Stimulated activated CD4-positive, alpha-beta T cell treated with anti-CD3 and anti-CD28 coated beads, Interleukin-4, amount 100 ng/mL, for 24 hours (primary cell): ENCODE measurements at places on chromosomes 6 and 20.

DNA sequence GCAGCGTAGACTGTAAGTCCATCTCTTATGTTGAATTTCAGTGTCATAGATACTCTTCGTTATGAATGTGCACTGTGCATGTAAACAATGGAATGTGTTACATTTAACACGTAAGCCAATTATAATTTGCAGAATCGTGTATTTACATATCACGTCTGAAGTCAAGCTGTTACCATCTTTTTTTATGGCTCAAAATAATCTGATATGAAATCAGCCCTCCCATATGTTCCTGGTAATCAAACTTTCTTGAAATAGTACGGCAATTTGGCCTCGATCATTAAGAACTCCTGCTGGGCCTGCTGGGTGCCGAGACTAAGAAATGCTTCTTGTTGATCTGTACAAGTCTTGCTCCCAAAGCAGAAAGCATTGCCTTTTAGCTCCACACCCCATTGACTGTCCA is 89.6 kb upstream of the DOK5 start:
- no peak for DNase-seq

GRCh38 chr6:131724114-131724513 is 13.3 kb upstream of the CTAGE9 start:
- DNase-seq: no peak

- DNase-seq: peak; percentile 81
These were observed 44.9 kb upstream of the ID1 start for GRCh38 chr20:31560094-31560745.

GRCh38 chr6:131060311-131060710 is 2.7 kb downstream of the EPB41L2 start:
- DNase-seq: no peak

DNA sequence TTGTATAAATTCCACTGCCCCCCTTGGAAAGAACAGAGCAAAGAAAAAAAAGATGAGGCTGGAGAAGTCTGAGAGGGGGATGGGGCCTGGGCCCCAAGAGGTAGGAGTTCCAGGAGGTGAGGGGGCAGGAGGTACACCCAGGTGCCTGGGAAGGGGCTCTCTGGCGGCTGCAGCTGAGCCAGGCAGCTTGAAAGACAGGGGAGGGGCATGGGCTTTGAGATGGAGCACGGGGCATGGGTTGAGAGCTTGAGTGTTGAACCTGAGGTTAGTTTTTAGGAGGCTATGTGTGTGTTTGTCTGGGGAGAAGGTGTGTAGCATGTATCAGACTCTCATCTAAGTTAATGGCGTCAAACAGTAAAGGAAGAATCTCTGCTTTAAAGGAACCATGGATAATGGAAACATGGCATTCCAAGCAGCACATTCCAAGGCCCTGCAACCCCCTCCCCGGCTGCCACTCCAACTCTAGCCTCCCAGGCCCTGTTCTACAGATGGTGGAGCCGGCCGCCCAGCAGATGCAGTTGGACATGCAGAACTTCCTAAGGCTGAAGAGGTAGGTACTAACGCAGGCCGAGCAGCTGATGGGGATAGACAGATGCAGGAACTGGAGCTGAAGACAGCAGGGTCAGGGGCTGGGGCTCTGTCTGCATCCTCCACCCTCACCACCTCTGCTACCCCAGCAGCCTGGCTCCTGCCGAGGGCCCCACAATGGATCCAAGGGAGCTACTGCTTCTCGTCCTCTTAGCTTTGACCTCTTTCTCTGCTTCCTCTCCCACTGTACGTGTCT is 42.1 kb downstream of the MDFI start:
- DNase-seq: no peak

DNA sequence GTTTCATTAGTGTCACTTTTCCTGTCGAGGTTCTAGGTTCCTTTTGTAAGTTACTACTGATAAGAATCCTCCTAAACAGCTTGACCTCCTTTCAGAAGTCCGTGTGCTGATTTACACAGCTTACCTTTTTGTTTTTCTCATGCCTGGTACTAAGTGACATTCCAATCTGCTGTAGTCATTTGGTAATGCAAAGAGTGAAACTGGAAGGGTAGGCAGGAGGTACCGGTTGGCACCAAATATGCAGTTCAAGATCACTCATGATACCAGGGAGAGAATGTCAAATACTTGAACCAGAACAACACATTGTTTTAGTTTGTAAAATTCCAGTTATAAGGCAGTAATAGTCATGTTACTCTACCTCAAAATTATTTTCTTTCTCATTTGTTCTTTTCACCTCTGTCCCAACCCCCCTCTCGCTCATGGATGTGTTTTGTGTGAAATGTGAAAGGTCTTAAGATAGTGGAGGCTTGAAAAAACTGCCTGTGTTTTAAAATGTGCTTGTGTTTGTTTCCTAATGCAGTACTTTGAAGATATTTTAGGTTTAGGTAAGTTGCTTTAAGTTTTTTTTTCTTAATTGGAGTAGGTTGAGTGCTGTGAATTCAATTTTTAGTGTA is 23.2 kb downstream of the AFDN start:
- no peak for DNase-seq

DNA sequence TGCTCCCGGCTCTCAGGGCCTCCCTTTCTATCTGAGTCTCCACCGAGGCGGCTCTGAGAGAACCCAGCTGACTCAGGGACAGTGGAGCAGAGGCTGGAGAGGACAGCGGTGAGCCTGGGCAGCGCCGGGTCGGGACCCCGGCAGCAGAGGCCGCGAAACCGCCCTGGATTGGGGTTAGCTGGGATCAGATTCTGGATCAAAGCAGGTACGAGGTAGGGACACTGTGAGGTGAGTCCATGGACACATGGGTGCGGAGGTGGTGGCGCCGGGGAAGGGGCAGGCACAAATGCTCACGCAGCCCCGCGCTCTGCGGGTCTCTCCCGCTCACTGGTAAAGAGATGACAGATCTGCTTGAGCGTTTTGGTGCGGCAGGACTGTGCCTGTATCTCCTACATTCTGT is 146.4 kb upstream of the GGTLC1 start:
- DNase-seq: no peak

- DNase-seq: no peak
These were observed 83.0 kb downstream of the SCAF8 start for GRCh38 chr6:154815938-154816820.

DNA sequence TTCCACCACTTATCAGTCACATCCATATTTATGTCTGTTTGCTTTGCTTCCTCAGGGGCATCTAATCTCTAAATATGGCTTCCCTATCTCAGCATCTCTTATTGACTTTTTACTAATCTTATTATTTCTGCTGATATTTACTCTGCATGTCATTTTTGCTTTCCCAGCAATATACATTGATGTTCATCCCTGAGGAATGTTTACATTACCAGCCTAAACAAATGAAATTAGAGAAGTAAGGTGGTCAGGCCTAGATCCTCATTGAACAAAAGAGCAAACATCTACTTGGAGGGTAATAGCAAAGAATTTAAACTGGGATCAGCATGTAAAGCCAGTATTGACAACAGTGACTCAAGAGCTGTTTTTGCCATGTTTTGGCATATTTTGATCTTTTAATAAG is 546.4 kb downstream of the MMUT start:
- no peak for DNase-seq

- no peak for DNase-seq
These were observed 270.7 kb upstream of the TAB2 start for GRCh38 chr6:149046822-149047246.

DNA sequence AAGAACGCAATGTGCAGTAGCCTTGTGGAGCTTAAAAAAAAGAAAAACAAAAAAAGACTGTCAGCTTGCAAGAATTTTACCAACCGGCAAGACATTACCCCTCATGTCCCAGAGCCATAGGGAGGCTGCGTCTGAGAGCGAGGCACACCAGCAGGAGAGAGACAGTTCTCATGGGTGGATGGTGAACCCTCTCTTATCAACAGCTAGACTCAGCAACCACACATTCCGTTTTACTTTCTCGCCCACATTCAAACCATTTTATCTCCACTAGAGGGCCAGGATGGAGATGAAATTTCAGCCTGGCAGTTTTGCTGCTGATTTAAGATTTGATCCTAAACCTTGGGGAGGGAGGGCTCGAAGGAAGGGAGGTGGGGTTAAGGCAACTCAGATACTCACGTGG is 247.0 kb downstream of the ATXN1 start:
- peak; percentile 44 for DNase-seq

- DNase-seq: no peak
These were observed 201.2 kb downstream of the KIF6 start for GRCh38 chr6:39524007-39524406.

DNA sequence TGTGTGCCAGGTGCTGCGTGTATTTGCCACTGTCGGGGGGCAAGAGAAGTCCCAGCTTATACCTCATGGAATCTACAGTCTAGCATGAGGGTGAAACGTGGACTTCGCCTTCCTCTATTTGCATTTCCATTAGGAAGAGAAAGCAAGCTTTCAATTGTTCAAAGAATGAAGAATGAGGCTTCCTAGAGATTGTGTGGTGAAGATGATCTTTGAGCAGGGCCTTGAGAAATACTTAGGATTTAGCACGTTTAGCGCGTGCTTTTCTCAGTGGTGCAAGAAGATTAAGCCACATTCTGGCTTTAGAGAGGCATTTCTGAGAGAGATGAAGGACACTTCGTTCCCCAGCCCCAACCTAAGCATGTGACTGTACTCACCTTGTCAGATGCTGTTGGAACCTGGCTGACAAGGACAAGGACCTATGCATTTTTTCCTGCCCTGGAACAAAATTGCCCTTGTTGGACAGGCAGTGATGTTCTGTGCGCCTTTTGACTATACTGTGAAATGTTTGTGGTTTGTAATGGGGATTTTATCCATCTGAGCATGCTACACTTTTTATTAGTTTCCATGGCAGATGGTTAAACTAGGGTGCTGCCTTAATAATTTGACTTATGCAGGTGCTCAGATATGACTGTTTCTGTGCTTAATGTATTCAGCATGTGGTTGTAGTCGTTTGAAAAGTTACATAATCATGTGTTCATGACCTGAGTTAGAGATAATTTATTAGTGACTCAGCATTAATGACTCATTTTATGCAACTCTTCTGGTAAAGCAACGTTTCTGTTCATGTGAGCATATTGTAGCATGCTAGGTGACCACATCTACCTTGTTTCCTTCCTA is 10.7 kb downstream of the TULP4 start:
- no peak for DNase-seq

- no peak for DNase-seq
These were observed 9.2 kb downstream of the ZHX3 start for GRCh38 chr20:41308290-41308711.

- DNase-seq: no peak
These were observed 288.3 kb downstream of the NRN1 start for GRCh38 chr6:5718231-5718947.

GRCh38 chr6:44512868-44513741 is 125.6 kb downstream of the CDC5L start:
- no peak for DNase-seq

GRCh38 chr6:11430036-11430435 is 107.5 kb upstream of the TMEM170B start:
- DNase-seq: no peak

GRCh38 chr6:99184696-99185095 is 164.8 kb downstream of the FAXC start:
- DNase-seq: no peak

DNA sequence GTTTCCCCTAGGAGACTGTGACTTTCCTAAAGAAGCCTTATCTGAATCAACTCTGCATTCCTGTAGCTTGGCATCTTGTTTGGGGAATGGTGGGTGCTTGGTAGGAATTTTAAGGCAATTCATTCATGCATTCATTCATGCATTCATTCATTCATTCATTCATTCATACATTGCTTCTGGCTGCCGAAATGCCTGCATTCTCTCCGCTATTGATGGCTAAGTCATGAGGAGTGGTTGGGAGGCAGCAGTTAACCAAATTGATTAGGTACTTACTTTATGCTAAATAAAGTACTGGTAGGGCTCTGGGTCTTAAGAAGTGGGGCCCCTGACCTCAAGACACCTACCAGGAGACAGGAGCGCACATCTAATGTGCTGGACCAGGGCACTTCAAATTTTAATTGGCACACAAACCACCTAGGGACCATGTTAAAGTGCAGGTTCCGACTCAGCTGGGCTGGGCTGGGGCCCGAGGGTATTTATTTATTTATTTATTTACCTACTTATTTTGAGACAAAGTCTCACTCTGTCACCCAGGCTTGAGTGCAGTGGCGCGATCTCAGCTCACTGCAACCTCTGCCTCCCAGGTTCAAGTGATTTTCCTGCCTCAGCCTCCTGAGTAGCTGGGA is 127.6 kb downstream of the ANKRD60 start:
- DNase-seq: no peak

DNA sequence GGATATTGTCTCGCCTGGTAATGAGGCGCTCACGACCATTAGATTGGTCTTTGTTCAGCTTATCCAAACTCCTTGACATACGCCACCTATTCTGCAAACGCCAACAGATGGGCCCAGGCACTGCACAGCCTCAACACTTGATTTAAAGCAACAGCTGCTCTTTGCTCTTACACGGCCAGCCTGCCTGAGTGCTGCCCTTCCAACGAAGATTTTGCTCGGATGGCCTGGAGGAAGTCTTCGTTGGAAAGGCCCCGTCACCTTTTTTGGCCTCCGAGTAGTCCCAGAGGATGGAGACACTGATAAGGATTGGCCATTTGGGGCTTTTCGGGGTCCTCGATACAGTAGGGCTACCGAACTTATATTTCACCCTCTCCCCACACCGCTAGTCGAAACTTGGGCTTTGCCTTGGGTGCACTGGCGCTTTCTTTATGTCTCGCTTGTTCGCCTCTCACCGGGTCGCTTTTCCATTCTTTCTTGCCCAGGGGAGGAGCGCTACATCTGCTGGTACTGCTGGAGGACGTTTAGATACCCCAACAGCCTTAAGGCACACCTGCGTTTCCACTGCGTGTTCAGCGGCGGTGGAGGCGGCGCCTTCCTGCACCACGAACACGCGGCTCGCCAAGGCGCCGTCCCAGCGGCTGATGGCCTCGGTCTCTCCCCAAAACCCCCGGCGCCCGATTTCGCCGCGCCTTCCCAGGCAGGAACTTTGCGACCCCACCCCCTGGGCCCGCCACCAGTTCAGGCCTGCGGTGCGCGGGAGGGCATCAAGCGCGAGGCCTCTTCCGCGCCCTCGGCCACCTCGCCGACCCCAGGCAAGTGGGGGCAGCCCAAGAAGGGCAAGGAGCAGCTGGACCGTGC is 6.1 kb downstream of the PRDM13 start:
- no peak for DNase-seq

DNA sequence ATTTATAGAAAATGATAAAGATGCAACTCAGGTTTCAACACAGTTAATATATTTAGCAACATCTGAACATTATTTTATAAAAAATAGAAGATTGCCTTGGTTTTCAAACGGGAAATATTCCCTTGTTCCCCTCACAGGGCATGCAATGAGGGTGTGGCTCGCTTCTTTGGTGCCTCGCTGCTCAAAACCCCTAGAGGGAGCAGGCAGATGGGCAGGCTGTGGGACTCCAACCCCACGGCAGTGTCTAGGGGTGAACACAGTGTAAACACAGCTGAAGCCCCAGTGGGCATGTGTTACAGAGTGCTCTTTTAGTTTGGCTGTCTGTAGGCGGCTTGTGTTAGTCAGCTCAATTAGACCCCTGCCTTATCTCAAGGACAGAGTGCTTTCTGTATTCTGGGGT is 560.8 kb upstream of the IMPG1 start:
- DNase-seq: no peak

GRCh38 chr6:17871836-17872235 is 115.6 kb downstream of the KIF13A start:
- no peak for DNase-seq
